C1 segment of cervical spinal cord (tissue), 14 donors: ENCODE measurements at places on chromosomes 4 and X.

DNA sequence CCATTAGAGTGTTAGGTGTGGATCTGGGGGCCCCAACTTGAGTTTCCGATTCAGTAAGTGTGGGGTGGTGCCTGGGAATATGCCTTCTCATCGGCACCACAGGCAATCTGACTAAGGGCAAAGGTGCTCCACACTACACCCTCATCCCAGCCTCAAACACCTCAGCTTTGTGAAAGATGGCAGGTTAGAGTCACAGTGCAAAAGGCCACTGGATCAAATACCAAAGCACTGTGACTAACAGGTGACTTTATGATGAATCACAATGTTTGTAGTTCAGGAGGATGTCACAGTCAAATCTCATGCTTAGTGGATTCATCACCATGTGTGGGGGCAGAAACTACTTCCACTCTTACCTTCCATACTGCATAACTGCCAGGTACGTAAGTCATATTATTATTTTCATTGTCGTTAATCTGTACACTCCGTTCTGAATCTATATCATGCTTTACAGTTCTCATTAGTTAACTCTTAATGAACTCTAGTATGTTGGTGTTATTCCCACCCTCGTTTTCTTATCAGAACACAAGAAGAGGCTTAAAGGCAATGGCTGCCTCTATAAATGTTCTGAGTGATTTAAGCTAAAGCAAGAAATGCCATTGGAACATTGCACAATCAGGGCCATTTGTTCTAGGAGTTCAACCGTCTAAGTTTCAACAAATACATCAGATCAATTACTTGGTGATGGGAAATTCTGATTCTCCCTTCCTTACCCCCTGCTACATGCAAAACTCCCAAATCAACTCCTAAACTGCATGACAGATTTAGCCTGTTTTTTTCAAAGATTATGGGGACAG is 50.2 kb downstream of the PRKG2 start:
- no peak for DNase-seq

DNA sequence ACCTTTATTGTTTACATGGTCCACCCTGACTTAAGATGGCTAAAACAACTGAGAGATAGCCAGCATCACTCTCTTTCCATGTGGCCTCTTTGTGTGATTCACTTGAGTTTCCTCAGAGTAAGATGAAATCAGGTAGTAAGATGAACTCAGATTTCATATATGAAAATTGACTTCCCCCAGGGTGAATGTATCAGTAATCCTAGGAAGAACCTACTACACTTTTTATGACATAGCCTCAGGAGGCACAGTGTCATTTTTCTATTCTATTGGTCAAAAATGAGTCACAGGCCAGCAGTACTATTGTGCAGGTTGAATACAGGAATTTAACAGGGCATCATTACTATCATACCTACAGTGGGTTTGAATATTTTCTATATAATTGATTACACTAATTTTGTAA is 14.6 kb upstream of the SULT1E1 start:
- no peak for DNase-seq

- no peak for DNase-seq
These were observed 401.5 kb downstream of the PPP3CA start for GRCh38 chr4:100945789-100946188.

DNA sequence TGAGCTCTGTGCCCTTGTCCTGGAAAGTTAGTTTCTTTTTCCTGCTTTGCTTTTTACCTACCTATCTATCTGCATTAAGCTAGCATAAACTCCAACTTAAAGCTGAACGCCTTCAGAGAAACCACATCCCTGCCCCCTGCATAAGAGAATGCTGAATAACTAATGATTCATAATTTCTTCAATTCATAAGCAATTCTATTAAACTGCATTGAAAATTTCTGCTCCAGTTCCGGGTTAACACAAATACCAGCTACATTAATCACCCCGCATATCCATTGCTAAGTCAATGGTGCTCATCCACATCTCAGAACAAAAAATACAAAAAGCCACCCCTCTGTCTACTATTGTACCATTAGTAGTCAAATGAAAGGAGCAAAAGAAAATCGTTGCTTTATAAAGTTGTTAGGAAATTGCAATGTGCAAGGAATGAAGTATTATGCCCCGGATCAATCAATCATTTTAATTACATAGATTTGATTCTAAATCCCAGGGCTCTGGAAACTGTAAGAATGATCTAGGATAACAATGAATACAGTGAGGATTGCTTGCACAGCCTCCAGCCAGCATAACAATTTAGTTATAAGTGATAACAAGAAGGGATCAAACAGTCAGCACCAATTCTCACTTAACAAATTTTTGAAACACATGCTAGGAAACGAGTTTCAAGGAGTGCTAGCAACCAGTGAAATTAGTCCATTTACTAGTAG is 106.8 kb downstream of the ELOVL6 start:
- no peak for DNase-seq

- DNase-seq = no peak
These were observed 27.9 kb downstream of the GRK4 start for GRCh38 chr4:2991243-2991642.

GRCh38 chr4:177555007-177555574 is 112.9 kb upstream of the AGA start:
- no peak for DNase-seq

DNA sequence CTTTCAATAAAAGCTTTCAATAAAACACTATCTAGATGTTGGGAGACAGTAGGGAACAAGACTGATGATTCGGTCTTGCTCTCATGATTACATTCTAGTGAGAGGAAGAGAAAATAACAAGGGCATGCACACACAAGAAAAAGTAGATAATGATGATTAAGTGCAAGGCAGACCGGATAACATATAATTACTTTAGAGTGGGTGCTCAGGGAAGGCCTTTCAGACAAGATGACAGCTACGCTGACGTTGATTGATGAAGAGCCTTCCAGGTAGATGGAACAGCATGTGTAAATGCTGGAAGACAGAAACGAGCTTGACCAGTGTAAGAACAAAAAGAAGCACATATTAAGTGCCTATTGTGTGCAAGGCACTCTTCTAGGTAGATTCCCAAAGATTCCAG is 43.4 kb downstream of the TXK start:
- DNase-seq = no peak

- DNase-seq = no peak
These were observed 108.3 kb downstream of the TBC1D19 start for GRCh38 chr4:26692014-26692726.
